ENCODE measurements at places on chromosomes 1 and 21. TPM values are rescaled to one million over a fixed set of nuclear protein-coding genes. Genes with fewer than 3 reads are reported as not detected.

Gene CR2
- total RNA-seq = not detected

Gene GBP1
- 12.4 TPM for total RNA-seq

Gene PGLYRP3
- total RNA-seq = not detected

Gene PKNOX1
- 9.3 TPM for total RNA-seq

Gene IER5
- 13.7 TPM for total RNA-seq

Gene FCRL5
- not detected for total RNA-seq

Gene RBBP4
- 109 TPM for total RNA-seq

Gene AGBL4
- total RNA-seq = not detected

Gene WASF2
- total RNA-seq = 20.3 TPM

Gene DMBX1
- not detected for total RNA-seq

Gene C1orf185
- not detected for total RNA-seq

Gene HENMT1
- total RNA-seq = 2.7 TPM

Gene IQGAP3
- 18.8 TPM for total RNA-seq

Gene MLLT11
- total RNA-seq = 4.2 TPM

Gene ADGRB2
- 4.0 TPM for total RNA-seq

Gene S100A2
- 2.4 TPM for total RNA-seq

Gene UBXN10
- not detected for total RNA-seq

Gene RGS18
- total RNA-seq = not detected

Gene AK2
- total RNA-seq = 87.7 TPM

Gene ESRRG
- 0.13 TPM for total RNA-seq

Gene ITPKB
- 8.2 TPM for total RNA-seq

Gene TEX38
- not detected for total RNA-seq

Gene SPATA17
- 1.5 TPM for total RNA-seq

Gene FAM151A
- not detected for total RNA-seq

Gene VAMP4
- 8.6 TPM for total RNA-seq

Gene VASH2
- under 0.01 TPM for total RNA-seq

Gene NPHP4
- total RNA-seq = 4.5 TPM

Gene C8A
- total RNA-seq = not detected

Gene LIN28A
- not detected for total RNA-seq

Gene ACTN2
- 2.8 TPM for total RNA-seq

Gene DNAJC16
- total RNA-seq = 12.3 TPM

Gene C1orf232
- not detected for total RNA-seq

Gene HDAC1
- 113 TPM for total RNA-seq

Gene BTBD8
- total RNA-seq = 4.0 TPM

Gene CR1L
- not detected for total RNA-seq

Gene CFAP141
- total RNA-seq = not detected

Gene PTPN7
- total RNA-seq = not detected

Gene LCE1F
- not detected for total RNA-seq

Gene FCRLB
- 0.79 TPM for total RNA-seq

Gene PFDN2
- total RNA-seq = 64.9 TPM

Gene DENND2C
- total RNA-seq = 2.4 TPM

Gene TMEM52
- not detected for total RNA-seq

Gene GREM2
- 6.8 TPM for total RNA-seq

Gene ADAMTS4
- 4.2 TPM for total RNA-seq

Gene SPRR2E
- total RNA-seq = not detected

Gene INAVA
- not detected for total RNA-seq

Gene SMPDL3B
- total RNA-seq = not detected

Gene OR2M3
- not detected for total RNA-seq

Gene TENT5C
- 1.1 TPM for total RNA-seq

Measured in aortic smooth muscle cell (primary cell).